ENCODE measurements at places on chromosomes 7 and 10.

- no peak for DNase-seq
These were observed 35.9 kb upstream of the TSPAN33 start for GRCh38 chr7:129108581-129108980.

DNA sequence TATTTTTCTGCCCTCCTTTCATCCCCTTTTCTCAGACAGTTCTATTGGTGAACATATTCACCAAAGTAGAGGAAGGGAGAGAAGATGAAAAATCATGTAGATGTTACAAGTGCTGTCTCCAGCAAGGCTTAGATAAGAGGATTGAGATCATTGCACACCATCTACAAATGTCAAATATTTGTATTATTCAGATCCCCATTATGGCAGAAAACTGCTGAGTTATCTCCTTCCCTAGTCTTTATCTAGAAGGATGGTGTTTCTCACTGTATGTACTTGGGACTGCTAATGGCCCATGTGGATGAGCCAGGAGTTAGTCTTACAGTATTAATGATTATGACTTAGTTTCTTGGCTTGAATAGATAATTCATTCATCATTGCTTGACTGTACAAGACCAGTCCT, 147.2 kb upstream of the EEPD1 start:
- DNase-seq = no peak

GRCh38 chr10:123355748-123356481, 201.7 kb downstream of the BUB3 start:
- no peak for DNase-seq

- no peak for DNase-seq
These were observed 271.2 kb downstream of the MAGI2 start for GRCh38 chr7:79182283-79182682.

- DNase-seq = no peak
These were observed 72.9 kb upstream of the EFCAB10 start for GRCh38 chr7:105654095-105654686.

DNA sequence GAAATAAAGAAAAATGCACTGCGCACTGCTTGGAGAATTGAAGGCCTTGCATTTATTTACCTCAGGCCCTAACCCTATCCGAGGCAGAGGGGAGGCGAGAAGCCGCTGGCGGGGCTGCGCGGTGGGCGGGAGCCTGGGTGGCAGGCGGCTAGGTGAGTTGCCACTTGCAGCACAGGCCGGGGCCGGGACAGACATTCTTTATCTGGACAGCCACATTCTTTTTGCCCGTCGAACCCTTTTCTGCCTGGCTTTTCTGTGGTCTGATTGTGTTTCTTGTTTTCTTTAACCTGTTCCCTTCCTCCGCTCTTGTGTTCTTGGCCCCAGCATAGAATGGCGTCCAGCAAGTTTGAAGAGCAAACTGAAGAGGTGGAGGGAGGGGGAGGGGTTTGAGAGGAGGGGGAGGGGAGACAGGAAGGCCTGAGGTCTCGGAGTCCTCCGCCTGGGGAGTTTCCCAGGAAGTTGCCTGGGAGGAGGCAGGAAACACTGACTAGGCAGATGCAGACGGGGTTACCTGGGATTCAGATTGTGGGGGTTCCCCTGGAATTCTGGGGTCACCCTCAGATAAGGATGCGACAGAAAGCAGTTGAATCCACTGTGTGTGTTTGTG, 5.1 kb downstream of the SHH start:
- DNase-seq = no peak

GRCh38 chr10:17616403-17617030, 657 bp downstream of the HACD1 start:
- no peak for DNase-seq

DNA sequence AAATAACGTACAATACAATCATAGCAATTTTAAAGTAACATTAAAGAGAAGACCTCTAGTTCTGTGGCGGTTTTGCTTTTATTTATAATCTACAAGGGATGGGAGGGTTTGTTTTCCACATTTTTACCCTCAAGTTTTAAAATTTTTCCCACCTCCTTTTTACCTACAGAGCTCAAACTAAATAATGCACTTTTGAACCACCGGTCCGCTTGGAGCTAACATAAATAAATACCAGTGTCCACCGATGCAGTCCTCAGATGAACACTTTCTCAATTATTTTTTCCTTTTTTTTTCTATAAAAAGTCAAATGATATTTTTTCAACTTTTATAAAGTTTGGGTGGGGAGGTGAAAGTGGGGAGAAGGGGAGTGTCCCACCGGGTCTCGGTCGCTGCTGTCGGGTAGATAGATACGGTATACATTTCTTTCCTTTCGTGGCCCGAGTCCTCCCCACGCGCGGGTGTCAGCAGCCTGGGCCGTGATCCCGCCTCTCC, 3.3 kb downstream of the ZNF503 start:
- DNase-seq = no peak

DNA sequence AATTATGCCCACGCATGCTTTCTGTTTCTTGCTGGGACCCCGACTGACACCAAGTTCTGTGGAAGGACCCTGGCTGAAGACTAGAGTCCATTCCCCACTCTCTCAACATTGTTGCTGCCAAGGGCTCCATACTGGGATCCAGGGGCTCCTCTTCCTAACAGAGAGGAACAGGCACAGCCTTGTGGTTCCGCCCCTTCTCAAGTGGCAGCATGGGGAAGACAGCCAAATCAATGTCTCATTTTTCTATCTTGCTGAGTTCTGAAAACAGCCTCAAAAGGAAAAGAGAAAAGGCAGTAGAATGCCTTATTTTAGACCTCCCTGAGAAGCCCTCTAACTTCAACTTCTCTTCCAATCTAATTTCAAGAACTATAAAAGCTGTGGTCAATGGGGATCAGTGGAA, 23.7 kb upstream of the LAMB1 start:
- DNase-seq = no peak

DNA sequence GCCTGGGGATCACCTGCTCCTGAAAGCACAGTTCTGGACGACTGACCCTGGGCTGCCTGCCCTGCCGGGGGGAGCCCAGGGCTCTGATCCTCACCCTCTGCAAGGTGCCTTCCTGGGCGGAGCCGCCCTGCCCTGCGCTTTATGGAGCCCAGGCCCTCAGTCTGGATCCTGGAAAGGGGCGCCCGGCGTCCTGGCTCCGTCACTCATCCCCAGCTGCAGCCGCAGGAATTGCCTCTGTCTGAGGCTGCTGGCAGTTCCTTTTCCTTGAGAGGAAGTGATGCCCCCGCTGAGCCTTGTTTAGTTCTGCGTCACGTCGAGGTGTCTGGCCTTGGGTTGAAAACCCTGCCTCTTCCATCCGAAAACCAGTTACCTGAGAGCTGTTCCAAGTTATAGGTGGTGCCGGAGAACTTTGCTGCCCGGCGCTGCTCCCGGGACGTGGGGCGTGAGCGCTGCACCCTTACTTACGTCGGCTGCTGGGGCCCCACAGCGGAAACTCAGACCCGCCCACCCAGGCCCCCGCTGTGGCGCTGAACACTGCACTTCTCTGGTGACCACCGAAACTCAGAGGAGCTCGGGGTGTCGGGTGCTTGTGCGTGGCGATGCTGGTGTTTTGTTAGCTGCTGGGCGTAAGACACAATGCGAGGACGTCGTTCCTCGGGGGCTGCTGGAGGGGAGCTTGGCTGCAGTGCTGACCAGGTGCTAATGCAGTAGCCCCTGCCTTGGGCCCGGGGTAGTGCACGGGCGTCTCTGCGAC, 5.4 kb downstream of the MAFK start:
- DNase-seq = no peak

Data from NCI-H2081 treated with DMSO at 0.1 percent for 48 hours (cell line).